ENCODE measurements at places on chromosomes 13 and 19.

DNA sequence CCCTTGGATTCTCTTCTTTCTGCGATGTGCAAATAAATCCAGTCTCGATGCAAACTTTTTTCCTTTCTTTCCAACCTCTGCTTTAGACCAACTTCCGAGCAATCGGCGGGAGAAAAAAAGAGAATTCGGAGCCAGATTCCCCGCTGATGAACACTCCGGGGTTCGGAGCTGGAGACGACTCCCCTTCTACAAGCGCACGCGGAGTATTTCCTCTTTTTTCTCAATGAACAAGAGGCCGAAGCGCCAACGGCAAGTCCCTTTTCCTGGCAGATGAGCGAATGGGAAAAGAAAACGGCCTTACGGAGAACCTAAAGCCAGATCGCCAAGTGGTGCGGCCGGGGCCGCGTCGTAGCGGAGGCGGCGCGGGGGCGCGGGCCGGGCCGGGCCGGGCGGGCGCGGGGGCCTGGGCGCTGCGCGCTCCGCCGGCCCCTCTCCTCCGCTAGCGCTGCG lies 250 bp downstream of the SPRY2 start:
- DNase-seq, result no peak

DNA sequence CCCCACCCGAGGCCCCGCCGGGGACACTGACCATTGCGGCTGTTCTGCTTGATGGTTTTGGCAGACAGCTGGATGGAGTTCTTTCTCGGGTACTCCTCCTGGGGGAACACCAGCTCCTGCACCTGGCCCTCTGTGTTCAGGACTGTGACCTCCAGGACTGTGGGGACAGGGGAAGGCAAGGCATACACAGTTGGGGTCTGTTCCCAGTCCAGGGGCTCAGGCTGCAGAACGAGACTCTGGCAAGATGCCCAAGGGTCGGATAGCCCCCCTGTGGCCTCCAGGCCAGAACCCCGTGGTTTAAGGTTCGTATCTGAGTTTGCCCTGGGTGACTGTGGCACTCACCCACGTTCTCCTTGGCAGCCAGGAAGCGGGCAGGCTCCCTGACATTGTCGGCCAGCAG lies 22.7 kb upstream of the ASF1B start:
- DNase-seq, result no peak

- DNase-seq, result no peak
These were observed 8.2 kb upstream of the INAFM1 start for GRCh38 chr19:47266401-47266941.

DNA sequence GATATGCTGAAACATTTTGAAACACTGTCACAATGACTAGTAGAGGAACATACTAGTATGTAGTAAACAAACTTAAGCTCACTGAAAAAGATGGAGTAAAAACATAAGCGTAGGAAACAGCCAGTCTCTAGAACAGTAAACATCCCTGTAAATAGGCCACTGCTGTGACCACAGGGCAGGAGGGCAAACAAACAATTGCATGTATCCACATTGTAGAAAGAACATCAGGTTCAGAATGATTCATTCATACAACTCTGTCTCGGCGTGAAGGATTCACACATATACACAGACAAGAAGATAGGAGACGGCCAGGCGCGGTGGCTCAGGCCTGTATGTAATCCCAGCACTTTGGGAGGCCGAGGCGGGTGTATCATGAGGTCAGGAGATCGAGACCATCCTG lies 390.1 kb downstream of the IRS2 start:
- DNase-seq, result no peak

DNA sequence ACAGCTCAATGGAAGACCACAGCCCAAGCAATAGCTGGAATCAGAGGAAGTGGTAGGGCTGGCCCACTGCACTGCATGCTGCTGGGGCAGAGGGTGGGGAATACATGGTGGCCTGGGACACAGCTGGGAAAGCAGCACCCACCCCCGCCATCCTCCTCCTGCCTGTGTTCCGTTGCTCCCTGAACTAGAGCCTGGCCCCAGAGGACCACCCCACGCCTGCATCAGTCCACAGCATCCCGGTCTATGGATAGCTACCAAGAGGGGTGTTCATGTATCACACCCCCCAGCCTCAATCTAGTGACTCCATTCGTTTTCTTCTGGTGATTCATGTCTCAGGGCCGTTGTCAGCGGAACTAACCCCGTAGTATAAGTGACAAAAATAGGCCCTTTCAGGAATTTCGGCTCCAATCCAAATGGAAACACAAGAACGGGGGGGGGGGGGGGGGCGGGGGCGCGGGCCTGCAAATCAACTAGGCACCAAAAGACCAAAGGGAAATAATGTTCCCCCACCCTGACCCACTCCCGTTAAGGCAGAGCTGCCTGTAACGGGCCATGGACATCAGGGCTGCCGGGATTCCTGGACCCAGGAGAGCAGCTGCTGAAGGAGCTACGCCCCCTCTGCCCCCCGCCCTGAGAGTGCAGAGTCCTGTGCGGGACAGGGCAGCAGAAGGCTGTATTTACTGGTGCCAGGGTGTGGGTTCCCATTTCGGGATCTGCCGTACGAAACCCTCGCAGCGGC lies 18.9 kb upstream of the EPHX3 start:
- DNase-seq, result no peak

DNA sequence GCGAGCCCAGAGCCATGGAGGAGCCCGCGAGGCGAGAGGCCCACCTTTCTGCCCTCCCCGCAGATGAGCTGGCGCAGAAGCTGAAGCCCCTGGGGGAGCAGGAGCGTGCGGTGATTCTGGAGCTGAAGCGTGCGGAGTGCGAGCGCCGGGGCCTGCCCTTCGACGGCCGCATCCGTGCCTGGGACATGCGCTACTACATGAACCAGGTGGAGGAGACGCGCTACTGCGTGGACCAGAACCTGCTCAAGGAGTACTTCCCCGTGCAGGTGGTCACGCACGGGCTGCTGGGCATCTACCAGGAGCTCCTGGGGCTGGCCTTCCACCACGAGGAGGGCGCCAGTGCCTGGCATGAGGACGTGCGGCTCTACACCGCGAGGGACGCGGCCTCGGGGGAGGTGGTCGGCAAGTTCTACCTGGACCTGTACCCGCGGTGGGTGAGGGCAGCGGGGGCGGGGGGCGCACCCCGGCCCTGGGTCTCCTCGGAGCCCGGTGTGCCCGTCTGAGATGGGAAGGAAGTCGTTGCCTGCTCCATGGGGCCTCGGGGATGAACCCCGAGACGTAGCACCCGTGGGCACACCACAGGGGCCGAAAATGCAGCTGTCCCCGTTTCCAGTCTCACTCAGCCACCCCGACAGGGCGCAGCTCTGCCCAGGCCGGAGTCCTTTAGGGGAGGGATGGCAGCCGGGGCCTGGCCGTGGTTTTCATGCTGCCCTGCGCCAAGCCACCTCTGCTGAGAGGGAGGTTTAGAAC lies 12.1 kb upstream of the ZNF554 start:
- no peak for DNase-seq

- DNase-seq, result no peak
These were observed 40.5 kb downstream of the DZIP1 start for GRCh38 chr13:95603887-95604555.

DNA sequence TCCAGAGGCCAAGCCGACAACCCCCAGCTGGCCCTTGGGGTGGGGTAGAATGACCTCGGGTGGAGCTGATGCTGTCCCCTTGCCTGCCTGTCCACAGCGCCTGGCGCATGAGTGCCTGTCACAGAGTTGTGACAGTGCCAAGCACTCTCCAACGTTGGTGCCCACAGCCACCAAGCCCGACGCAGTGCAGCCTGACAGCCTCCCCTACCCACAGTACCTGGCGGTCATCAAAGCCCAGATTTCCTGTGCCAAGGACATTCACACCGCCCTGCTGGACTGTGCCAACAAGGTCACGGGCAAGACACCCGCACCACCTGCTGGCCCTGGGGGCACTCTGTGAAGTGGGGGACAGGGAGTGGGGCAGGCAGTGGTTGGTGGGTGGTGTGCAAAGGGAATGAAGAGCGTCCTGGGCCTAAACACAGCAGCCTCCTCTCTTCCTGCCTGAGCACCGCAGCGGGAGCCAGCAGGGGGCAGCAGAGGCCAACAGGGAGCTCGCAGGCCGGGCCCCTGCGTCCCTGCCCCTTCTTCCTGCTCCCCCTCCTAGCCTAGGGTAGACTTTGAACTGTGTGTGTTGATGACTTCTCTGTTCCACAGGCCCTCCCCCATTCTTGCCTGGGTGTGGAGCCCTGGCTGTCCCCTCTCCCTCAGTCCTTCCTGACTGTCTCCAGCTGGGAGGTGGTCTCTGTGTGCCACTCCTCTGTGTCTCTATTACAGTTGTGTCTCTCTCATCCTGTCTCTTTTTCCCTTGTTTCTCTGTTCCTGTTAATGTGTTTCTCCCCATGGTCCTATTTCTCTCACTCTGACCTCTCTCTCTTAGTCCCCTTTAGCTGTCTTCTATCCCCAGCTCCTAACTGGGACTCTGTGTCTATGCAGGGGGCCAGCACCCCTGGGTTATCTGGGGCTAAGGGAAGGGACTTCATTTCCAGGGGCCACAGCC lies 6.5 kb downstream of the MED29 start:
- DNase-seq, result peak; percentile 89

DNA sequence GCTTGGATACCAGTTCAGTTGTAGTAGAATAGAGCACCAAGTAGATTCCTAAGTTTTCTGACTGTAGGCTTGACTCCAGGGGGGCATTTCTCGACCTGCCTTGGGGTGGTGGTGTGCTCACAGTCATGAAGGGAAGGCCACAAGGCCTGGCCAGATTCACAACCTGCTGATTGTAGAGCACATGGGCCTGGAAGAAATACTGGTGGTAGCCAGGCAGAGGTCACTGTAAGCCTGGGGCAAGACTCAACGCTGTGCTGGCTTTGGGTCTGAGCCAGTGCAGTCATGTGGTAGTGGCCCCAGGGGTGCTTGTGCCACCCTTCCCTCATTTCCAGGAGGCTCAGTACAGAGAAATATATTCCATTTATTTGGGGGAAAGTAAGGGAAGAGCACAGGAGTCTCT lies 832.3 kb upstream of the SLC10A2 start:
- no peak for DNase-seq

GRCh38 chr19:1172353-1173158 lies 1.5 kb downstream of the SBNO2 start:
- no peak for DNase-seq

DNA sequence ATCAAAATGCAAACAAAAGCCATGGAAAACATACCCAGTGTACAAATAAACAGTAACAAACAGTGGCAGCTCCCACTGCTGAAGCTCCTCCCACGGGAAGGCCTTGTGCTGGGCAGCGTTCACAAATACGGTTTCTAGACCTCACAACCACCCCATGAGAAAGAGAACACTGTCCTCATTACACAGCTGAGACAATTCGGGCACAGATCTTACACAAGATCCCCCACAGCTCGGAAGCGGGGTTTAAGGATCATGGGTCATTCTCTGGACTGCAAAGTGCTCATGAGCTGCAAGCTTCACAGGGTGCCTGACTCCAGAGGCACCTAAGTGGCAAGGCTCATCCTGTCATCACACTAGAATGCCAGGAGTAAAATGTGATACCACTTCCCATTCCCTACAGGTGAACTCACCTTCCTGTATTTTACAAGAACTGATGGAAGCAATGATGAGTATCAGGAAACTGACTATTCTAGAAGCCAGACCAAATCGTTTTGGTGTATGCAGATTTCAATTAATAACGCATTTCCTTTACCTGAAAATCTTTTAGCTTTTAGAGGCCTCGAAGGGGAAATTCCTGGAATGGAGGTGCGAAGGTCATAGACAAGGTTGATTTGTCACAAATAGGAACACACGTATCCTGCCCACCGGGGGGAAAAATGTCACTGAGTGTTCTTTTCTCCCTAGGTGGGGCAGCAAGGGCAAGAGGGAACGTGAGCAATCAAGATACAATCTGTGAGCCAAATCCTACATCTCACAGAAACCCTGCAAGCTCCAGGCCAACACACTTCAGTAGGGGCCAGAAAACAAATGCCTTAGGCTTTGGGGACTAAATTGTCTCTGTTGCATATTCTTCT lies 41.2 kb downstream of the STK24 start:
- DNase-seq, result no peak

- peak; percentile 65 for DNase-seq
These were observed 148.9 kb downstream of the SHISA2 start for GRCh38 chr13:25902891-25903341.

- DNase-seq, result no peak
These were observed 2.4 kb upstream of the PTGER1 start for GRCh38 chr19:14477418-14478112.

DNA sequence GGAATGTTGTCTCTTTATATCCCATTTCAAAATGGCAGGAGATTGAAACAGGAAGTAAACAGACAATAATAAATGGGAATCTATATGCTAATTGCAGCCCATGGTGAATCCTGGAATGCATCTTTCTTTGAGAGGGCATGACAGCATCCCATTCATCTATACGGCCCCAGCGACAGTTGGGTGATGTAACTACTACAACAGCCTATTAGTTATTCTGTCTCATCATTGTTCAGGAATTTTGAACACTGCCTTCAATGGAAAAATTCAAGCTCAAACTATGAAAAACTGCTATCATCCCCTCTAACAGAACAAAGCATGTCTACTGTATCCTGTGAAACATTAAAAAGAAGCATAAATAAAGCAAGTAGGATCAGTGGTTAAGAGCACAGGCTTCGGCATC lies 262.1 kb downstream of the DCT start:
- no peak for DNase-seq

- no peak for DNase-seq
These were observed 58.1 kb downstream of the TRPC4 start for GRCh38 chr13:37811441-37811840.

GRCh38 chr13:51453959-51454703 lies 1.3 kb upstream of the INTS6 start:
- DNase-seq, result peak; percentile 13

DNA sequence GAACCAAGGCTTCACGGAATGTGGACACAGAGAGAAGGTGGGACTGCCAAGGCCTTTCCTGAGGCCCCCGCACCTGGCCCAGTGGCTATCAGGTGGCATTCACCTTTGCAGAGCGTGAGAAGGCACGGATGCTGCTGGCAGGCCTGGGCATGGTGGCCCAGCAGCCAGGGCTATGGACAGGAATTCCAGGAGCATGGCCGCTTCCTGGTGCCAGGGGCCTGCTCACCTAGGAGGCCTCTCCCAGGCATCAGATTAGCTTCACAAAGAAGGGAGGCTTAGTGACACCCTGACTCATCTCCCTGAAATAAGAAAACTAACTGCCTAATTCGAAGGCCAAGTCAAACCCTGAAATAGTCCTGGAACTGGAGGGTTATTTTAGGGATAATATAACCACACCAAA lies 155.8 kb downstream of the TEX29 start:
- DNase-seq, result no peak

- no peak for DNase-seq
These were observed 200.6 kb downstream of the LHFPL6 start for GRCh38 chr13:39402221-39402970.

DNA sequence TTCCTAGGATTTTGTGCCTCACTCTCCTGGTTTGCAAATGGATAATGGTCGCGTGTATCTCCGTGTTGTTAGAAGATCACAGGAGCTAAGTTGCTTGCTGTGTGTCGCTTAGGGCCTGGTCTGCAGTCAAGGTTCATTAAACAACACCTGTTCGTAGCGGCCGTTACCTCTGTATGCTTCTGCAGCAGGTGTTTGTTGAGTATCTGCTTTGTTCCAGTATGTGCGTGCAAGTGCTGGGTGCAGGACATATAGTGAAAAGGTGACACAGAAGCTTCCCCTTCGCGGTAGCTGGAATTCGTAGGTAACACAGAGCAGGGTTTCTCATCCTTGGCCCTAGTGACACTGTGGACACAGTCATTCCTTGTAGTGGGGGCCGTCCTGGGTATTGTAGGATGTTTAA lies 5.4 kb downstream of the MED25 start:
- no peak for DNase-seq
